ENCODE measurements at places on chromosomes 1 and 21. TPM values are rescaled to one million over a fixed set of nuclear protein-coding genes. Genes with fewer than 3 reads are reported as not detected.
A peak's percentile ranks its signal among the peaks of the same experiment; 100 is the strongest.

DNA sequence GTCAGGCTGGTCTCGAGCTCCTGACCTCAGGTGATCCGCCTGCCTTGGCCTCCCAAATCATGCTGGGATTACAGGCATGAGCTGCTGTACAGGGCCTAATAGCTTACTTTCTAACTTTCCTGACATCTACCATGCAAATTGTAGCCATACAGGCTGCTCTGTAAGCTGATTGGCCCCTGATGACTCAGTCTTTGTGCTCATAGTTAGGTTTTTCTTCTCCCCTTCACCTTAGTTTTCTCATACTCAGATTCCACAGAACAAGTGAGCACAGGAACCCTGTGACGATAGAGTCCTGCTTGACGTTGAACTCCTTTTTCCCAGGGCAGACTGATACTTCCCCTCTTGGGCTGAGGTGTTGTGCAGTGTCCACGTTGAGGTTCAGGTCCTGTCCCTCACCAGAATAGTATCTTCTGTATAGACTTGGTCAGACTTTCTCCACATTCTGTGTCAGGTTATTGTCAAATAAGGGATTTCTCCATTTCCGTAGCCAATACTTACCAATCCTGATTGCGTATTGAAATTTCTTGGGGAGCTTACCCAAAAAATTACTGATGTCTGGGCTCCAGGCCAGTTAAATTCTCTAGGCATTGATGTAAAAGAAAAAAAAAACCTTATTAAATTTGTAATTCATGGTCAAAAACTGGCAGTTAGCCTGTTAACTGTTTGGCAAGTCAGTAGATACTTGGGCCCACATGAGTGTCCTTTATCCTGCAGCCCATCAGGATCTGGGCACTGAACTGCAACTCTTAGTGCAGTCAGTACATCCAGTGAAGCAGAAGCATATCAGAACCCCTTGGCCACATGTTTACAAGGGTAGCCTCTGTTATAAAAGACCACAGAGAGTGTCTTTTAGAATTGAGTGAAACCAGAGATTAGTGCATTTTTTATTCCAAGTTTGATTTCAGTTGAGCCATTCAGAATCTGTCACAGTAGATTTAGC is 118.2 kb downstream of the DYRK1A start:
- no peak for DNase-seq
- no peaks in the 10 kb centered on the region for H3K36me3 ChIP-seq
- no peaks in the 10 kb centered on the region for H3K27me3 ChIP-seq
- H3K4me1 ChIP-seq: no peaks in the 10 kb centered on the region
- H3K27ac ChIP-seq: no peak overlapping the region

DNA sequence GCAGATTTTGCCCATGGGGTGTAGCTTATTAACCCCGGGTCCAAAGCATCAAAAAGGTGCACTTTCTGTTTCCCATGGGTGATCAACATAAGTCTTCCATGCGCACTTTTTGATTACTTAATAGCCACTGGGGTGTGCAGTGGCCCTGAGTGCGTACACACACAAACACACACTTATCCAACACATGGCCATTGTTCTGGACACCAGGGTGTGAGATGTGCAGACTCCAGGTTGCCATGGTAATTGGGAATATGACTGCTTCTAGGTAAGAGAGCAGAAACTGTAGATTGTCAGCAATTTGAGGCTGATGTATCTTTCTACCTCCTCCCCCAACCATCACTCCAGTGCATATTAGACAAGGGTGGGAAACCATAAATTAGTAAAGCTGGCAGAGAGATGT is 68.8 kb downstream of the MAB21L3 start:
- no peak for DNase-seq
- H3K27me3 ChIP-seq: no peaks in the 10 kb centered on the region
- no peak overlapping the region for H3K27ac ChIP-seq
- no peaks in the 10 kb centered on the region for H3K4me1 ChIP-seq

DNA sequence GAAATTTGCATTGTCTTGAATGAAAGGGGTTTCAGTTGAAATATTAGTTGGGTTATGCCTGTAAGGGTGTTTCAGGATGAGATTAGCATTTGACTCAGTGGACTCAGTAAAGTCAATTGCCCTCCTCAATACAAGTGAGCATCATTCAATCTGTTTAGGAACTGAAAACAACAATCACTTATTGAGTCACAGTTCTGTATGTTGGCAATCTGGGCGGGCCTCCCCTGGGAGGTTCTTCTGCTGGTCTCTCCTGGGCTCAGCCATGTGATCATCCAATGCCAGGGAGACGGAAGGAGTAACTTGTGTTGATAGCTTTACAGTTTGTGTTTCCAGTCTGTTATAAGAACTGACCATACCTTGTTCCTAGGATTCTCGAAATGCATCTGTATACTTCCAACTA is 262.9 kb upstream of the RUNX1 start:
- no peaks in the 10 kb centered on the region for H3K36me3 ChIP-seq
- no peaks in the 10 kb centered on the region for H3K27me3 ChIP-seq
- H3K27ac ChIP-seq: no peak overlapping the region

- no peaks in the 10 kb centered on the region for H3K36me3 ChIP-seq
- H3K4me1 ChIP-seq: peaks cover 19% of the 10 kb centered on the region
- no peaks in the 10 kb centered on the region for H3K27me3 ChIP-seq
- H3K4me3 ChIP-seq: no peak overlapping the region
- DNase-seq: no peak
- peak overlapping the region; percentile 75 for H3K27ac ChIP-seq
Measured at GRCh38 chr1:226676381-226676780, 62.7 kb downstream of the ITPKB start.

DNA sequence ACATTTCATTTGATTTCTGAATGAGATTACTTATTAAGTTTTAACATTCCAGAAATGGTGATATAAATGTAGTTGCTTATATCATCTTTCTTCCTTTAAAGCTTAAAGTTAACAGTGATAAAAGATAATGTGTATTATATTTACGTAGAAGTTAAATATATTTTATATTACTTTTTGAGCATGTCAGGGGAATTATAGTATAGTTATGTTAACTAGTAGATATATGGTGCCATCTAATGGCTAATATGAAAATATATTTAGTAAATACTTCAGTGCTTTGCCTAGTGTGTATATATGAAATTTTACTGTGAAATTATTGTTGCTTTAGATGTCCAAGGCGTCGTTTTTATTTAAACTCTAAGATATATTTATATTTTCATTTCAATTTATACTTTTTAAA is 51.5 kb downstream of the SYT14 start:
- H3K27me3 ChIP-seq: no peaks in the 10 kb centered on the region
- H3K4me3 ChIP-seq: no peak overlapping the region
- no peaks in the 10 kb centered on the region for H3K4me1 ChIP-seq

- H3K4me3 ChIP-seq: no peak overlapping the region
- DNase-seq: no peak
- H3K36me3 ChIP-seq: no peaks in the 10 kb centered on the region
- H3K27ac ChIP-seq: peak overlapping the region; percentile 21
- H3K4me1 ChIP-seq: peaks cover 2% of the 10 kb centered on the region
Measured at GRCh38 chr21:46083791-46084561, 13.9 kb upstream of the COL6A2 start.

- no peaks in the 10 kb centered on the region for H3K36me3 ChIP-seq
- DNase-seq: no peak
- no peak overlapping the region for H3K4me3 ChIP-seq
- no peak overlapping the region for H3K27ac ChIP-seq
- no peaks in the 10 kb centered on the region for H3K4me1 ChIP-seq
- no peaks in the 10 kb centered on the region for H3K27me3 ChIP-seq
Measured at GRCh38 chr1:34688006-34688741, 66.7 kb upstream of the GJB5 start.

DNA sequence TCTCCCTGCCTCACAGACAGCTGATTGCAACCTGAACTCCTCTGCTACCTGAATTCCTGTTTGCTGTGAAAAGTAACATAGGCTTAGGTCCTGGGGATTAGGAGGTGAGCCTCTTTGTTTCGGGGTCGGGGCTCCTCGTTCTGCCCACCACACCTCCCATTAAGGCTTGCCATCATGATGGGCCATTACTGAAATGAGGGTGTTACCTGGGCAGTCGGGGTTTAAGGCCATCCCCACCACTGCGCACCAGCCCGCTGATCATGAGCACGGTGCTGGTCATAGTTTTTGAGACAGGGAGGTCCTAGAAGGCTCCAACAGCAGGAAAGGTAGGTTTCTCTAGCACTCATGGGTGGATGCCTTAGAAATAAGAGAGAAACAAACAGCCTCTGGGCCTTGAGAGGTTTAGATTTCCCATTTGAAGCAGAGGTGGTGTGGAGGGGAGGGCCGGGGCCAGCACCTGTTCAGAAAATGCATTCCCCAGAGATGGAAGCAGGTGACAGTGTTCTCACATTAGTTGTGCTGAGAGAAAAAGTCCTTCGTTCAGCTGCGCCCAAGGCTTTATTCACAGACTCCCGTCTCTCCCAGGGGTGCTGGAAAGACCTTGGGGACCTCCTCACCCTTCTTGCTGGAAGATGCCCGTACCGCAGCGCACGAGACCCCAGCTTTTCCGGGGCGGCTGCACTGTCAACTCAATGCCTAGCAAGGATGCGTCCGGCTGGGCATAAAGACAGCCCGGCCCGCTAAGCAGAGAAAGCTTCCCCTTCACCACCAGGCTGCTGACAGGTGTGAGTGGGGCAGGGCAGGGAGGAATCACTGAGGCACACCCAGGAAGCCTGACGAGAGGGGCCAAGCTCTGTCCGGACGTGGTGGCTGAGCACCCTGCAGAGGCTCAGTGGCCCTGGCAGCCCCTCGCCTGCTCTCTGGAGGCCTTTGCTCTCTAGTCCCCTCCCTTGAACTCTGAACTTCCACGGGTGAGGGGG is 125.5 kb downstream of the PGBD5 start:
- no peak overlapping the region for H3K27ac ChIP-seq
- H3K27me3 ChIP-seq: no peaks in the 10 kb centered on the region
- H3K36me3 ChIP-seq: no peaks in the 10 kb centered on the region
- no peak for DNase-seq

DNA sequence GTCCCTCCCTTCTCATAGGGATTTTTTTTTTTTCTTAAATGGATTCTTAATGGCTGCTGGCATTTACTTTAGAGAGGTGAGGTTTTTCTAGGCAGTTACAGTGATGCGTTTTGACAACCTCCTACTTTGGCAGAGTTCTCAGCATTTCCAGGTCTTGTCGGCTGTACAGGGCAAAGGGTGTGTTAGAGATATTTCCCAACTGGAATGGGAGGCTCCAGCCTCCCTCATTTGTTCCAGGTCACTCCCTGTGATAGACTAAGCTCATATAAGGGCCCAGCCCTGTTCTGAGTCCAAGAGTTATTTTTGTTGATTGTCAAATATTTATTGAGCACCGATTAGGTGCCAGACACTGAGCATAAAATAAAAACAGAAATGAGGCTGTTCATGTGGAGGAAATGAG is 7.6 kb upstream of the XKR8 start:
- no peaks in the 10 kb centered on the region for H3K4me1 ChIP-seq
- H3K27me3 ChIP-seq: no peaks in the 10 kb centered on the region
- H3K27ac ChIP-seq: no peak overlapping the region
- no peak for DNase-seq

DNA sequence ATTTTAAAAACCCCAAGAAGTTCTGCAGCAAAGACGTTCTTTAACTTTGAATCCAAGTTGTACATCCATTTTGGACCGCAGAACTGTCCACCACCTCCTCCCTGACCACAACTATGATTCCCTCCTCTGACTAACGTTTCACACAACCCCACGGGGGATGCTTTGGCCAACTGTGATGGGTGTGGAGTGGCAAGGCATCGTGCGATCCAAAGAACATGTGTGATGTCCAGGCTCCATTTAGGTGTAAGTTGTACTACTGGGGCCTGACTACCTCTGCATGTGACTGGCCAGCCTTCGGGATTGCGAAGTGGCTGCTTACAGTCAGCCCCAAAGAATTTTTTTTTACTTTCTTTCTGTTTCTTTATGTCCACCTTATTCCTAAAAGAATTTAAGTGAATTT is 6.7 kb downstream of the KCNJ15 start:
- H3K36me3 ChIP-seq: no peaks in the 10 kb centered on the region
- no peaks in the 10 kb centered on the region for H3K4me1 ChIP-seq
- no peak overlapping the region for H3K27ac ChIP-seq
- no peak for DNase-seq
- no peaks in the 10 kb centered on the region for H3K27me3 ChIP-seq

GRCh38 chr1:19521411-19521810 is 36.1 kb upstream of the CAPZB start:
- H3K36me3 ChIP-seq: no peaks in the 10 kb centered on the region
- no peak overlapping the region for H3K27ac ChIP-seq
- no peaks in the 10 kb centered on the region for H3K27me3 ChIP-seq
- H3K4me3 ChIP-seq: no peak overlapping the region
- no peak for DNase-seq

GRCh38 chr1:111006556-111006955 is 42.8 kb upstream of the LRIF1 start:
- no peak for DNase-seq
- no peaks in the 10 kb centered on the region for H3K27me3 ChIP-seq
- no peak overlapping the region for H3K4me3 ChIP-seq
- H3K36me3 ChIP-seq: no peaks in the 10 kb centered on the region
- no peak overlapping the region for H3K27ac ChIP-seq

- DNase-seq: no peak
- H3K4me1 ChIP-seq: peaks cover 1% of the 10 kb centered on the region
- H3K4me3 ChIP-seq: no peak overlapping the region
- H3K36me3 ChIP-seq: no peaks in the 10 kb centered on the region
- no peak overlapping the region for H3K27ac ChIP-seq
Measured at GRCh38 chr1:64683419-64683818, 61.5 kb upstream of the RAVER2 start.

DNA sequence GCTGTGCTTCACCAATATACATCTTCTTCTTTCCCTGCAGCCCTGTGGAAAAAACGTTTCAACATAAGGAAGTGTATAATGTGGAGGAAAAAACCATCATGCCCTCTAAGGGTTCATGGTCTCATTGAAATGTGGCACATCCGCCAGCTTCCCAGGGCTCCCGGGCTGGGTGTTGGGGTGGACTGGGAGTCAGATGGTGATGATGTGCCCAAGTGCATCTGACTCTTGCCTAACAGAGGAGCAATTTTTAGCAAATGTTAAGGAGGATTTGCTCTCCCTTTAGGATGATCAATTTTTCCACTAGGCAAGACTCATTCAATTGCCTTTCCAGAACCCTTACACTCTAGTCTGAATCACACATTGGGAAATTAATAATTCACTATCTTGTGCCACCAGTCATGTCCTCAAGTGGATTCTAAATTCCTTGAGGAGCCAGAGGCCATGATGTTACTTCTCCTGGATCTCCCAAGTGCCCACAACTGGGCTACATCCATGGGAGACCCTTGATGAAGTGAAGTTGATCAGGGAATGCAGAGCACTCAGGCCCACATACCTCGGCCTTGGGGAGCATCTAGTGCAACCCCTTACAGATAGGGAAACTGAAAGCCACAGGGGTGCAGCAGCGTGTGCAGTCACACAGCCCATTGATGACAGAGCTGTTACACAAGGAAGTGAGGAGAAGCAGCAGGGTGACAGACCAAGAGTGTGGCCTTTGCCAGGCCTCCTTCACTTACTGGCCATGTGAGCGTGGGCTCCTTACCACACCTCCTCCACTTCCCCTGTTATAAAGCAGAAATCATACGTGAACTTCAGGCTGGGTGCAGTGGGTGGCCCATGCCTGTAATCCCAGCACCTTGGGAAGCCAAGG is 100.0 kb upstream of the SLC44A3 start:
- H3K36me3 ChIP-seq: no peaks in the 10 kb centered on the region
- H3K4me3 ChIP-seq: no peak overlapping the region
- no peaks in the 10 kb centered on the region for H3K27me3 ChIP-seq
- DNase-seq: no peak

Gene DNASE2B
- total RNA-seq: 1.6 TPM

Gene LEFTY1
- 5.1 TPM for total RNA-seq

Gene GBP3
- 14.2 TPM for total RNA-seq

Gene ARHGEF10L
- 22.2 TPM for total RNA-seq

Gene RIMS3
- 12.6 TPM for total RNA-seq

Gene PFKL
- total RNA-seq: 61.5 TPM

Gene SAMD13
- 1.0 TPM for total RNA-seq

Gene CA6
- total RNA-seq: not detected

Data from ovary (tissue), 10 donors.